ENCODE measurements at places on chromosomes 2 and 18.

- no peak for DNase-seq
Measured at GRCh38 chr2:31973665-31974064, 37.1 kb downstream of the MEMO1 start.

DNA sequence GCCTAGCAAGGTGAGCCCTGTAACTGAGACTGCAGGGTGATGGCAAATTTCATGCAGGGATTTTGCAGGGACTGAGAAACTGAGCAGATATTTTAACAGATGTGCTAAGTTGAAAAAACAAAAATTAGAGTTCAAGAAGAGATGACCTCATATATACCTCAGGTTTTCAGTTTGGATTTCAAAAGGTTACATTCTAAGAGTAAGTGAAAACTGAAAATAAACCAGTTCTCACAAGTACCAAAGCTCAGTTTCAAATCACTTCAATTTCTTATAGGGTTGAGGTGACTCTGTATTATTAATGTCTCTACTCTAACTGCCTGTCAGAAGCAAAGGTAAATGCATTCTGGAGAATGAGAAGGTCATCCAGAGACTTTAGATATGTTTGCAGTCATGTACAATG, 237.4 kb upstream of the VRK2 start:
- no peak for DNase-seq

GRCh38 chr18:46448347-46448746, 208.7 kb downstream of the LOXHD1 start:
- no peak for DNase-seq

GRCh38 chr2:105806996-105807395, 62.3 kb downstream of the NCK2 start:
- no peak for DNase-seq

- no peak for DNase-seq
Measured at GRCh38 chr18:27478459-27478858, 293.4 kb upstream of the CHST9 start.

Measured in Caki2 (cell line).